ENCODE measurements at places on chromosomes 12 and 14. TPM values are rescaled to one million over a fixed set of nuclear protein-coding genes. Genes with fewer than 3 reads are reported as not detected.
A peak's percentile ranks its signal among the peaks of the same experiment; 100 is the strongest.

- no peak overlapping the region for H3K4me3 ChIP-seq
- no peak overlapping the region for H3K27ac ChIP-seq
- H3K4me1 ChIP-seq, result no peaks in the 10 kb centered on the region
Measured at GRCh38 chr12:86435053-86435452, 178.9 kb upstream of the MGAT4C start.

DNA sequence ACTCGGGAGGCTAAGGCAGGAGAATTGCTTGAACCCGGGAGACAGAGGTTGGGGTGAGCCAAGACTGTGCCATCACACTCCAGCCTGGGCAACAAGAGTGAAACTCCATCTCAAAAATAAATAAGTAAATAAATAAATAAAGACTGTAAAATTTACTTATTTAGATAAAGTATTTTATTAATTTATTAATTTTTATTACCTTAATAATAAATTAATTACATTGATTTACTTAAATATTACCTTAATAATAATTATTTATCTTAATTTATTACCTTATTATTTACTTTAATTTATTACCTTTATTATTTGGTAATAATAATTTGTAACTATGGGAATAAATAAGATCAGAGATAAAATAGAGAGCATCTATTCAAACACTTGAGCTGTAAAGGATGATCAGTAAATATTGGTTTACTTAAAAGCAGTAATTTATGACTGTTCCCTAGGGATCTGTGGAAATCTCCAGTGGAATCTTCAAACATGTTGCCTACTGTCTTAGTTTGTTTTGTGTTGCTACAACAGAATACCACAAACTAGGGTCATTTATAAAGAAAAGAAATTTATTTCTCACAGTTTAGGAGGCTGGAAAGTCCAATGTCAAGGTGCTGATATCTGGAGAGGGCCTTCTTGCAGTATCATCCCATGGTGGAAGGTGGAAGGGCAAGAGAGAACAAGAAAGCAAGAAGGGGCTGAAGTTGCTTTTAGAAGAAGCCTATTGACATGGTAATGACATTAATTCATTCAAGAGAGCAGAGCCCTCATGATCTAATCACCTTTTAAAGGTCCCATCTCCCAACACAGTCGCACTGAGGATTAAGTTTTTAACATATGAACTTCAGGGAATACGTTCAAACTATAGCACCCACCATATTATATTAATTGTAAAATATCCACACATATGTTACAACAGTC, 37.1 kb downstream of the SOCS2 start:
- peaks cover 18% of the 10 kb centered on the region for H3K27me3 ChIP-seq
- no peak for DNase-seq
- H3K36me3 ChIP-seq, result no peaks in the 10 kb centered on the region
- no peak overlapping the region for H3K4me3 ChIP-seq
- no peak overlapping the region for H3K27ac ChIP-seq

DNA sequence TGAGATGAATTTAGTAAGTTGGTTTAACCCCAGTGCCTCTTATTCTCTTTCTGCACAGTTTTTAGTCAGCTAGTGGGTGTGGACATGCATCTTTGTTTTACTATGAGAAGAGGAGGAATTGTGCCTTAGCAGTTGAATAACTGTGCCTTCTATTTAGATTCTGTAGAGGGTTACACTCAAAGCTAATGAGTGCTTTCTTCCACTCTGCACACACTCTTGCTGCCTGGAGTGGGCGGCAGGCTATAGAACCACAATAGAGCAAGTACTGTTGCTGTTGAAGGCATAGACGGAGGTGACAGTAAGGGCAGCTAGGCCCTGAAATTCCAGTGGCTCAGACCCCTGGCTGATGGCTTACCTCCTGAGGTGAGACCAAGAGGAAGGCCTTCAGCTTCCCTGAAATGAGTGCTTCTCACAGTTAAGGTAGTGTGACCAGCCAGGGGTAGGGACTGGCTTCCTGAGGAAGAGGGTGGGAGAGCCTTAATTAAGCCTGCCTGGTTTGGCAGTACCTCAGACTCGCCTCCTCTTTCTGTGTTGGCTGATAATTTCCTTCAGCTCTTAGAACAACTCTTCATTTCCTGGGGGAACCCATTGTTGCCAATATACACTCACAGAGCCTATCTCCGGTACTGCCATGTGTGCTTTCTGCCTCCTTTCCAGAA, 24.7 kb downstream of the SUSD6 start:
- no peak for DNase-seq
- peaks cover 4% of the 10 kb centered on the region for H3K36me3 ChIP-seq
- H3K27ac ChIP-seq, result peak overlapping the region; percentile 55
- H3K4me3 ChIP-seq, result no peak overlapping the region
- H3K4me1 ChIP-seq, result peaks cover 64% of the 10 kb centered on the region
- H3K27me3 ChIP-seq, result no peaks in the 10 kb centered on the region

GRCh38 chr14:44154874-44155273, 352.2 kb downstream of the FSCB start:
- H3K4me1 ChIP-seq, result no peaks in the 10 kb centered on the region
- no peaks in the 10 kb centered on the region for H3K36me3 ChIP-seq
- H3K27ac ChIP-seq, result no peak overlapping the region
- no peak for DNase-seq
- H3K4me3 ChIP-seq, result no peak overlapping the region

GRCh38 chr12:110908377-110909152, 11.8 kb downstream of the MYL2 start:
- no peak overlapping the region for H3K4me3 ChIP-seq
- no peak overlapping the region for H3K27ac ChIP-seq
- DNase-seq, result no peak
- no peaks in the 10 kb centered on the region for H3K36me3 ChIP-seq
- H3K27me3 ChIP-seq, result peaks cover 48% of the 10 kb centered on the region
- H3K4me1 ChIP-seq, result peaks cover 10% of the 10 kb centered on the region

DNA sequence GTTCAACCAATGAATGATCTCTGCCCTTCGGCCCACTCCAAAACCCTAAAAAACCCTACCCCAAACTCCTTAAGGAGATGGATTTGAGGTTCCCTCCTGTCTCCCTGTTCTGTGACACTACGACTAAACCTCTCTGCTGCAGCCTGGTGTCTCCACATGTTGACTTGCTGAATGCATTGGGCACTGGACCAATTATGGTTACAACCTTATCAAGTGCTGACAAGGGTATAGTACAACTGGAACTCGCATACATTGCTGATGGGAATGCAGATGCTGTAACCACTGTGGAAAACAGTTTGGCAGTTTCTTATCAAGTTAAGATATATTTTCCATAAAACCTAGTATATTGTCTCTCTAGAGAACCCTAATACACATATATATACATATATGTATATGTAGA, 6.3 kb upstream of the DICER1 start:
- no peak overlapping the region for H3K4me3 ChIP-seq
- H3K27ac ChIP-seq, result no peak overlapping the region
- no peaks in the 10 kb centered on the region for H3K36me3 ChIP-seq
- H3K4me1 ChIP-seq, result peaks cover 1% of the 10 kb centered on the region
- no peaks in the 10 kb centered on the region for H3K27me3 ChIP-seq
- no peak for DNase-seq

DNA sequence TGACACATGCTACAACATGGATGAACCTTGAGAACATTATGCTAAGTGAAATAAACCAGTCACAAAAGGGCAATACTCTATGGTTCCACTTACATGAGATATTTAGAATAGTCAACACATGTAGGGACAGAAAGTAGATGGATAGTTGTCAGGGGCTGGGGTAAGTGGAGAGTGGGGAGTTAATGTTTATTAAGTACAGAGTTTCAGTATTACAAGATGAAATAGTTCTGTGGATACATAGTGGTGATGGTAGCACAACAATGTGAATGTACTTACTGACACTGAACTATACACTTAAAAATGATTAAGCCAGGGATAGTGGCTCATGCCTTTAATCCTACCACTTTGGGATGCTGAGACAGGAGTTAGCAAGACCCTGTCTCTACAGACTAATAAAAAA, 8.7 kb downstream of the NUP107 start:
- no peak overlapping the region for H3K4me3 ChIP-seq
- H3K27me3 ChIP-seq, result no peaks in the 10 kb centered on the region
- H3K4me1 ChIP-seq, result no peaks in the 10 kb centered on the region
- no peak overlapping the region for H3K27ac ChIP-seq
- no peak for DNase-seq

DNA sequence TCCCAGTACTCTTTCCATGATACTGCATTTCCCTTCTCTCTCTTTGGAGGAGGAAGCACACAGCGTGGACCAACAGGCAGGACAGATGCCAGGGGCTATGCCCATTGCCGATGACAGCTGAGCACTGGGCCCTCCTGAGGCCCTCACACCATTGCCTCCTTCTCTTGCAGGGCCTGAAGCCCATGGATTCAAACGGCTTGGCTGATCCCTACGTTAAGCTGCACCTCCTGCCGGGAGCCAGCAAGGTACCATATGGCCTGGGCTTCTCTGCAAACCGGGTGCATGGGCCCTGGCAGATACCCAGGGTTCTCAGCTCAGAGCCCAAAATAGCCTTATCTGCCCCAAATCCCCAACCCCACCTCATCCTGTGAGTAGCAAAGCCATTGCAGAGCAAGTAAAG, 25.2 kb upstream of the OAS1 start:
- H3K27me3 ChIP-seq, result peaks cover 96% of the 10 kb centered on the region
- H3K4me3 ChIP-seq, result no peak overlapping the region
- no peak overlapping the region for H3K27ac ChIP-seq
- no peaks in the 10 kb centered on the region for H3K36me3 ChIP-seq
- no peaks in the 10 kb centered on the region for H3K4me1 ChIP-seq

DNA sequence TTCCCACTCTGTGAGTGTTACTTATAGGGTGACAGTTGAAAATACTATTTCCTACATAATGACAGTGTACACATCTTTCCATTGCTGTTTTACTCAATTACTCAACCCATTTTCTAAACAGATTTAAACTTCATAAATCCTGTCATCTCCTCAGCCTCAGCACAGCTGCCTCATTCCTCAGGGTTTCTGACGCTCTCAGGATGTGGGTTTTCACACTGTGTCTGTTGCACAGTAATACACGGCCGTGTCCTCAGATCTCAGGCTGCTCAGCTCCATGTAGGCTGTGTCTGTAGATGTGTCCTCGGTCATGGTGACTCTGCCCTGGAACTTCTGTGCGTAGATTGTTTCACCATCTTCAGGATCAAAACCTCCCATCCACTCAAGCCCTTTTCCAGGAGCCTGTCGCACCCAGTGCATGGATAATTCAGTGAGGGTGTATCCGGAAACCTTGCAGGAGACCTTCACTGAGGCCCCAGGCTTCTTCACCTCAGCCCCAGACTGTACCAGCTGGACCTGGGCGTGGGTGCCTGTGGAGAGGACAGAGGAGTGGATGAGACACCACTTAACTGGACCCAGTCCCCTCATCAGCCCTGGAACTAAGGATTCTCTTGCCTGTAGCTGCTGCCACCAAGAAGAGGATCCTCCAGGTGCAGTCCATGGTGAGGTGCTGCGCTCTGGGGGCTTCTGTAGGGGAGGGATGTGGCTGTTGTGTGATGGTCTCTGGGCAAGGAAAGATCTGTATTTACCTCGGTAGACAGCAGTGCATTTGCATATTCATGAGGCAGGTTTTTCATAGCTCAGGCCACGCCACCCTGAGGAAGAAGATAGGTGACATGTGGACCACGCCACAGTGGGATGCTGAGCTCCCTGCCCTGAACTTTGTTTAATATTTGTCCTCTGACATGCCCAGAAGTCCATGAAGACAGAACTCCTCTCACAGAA, 750.2 kb downstream of the TMEM121 start:
- peaks cover 72% of the 10 kb centered on the region for H3K27me3 ChIP-seq
- no peak overlapping the region for H3K4me3 ChIP-seq
- H3K4me1 ChIP-seq, result no peaks in the 10 kb centered on the region

- H3K27ac ChIP-seq, result no peak overlapping the region
- no peak overlapping the region for H3K4me3 ChIP-seq
- H3K36me3 ChIP-seq, result no peaks in the 10 kb centered on the region
- no peaks in the 10 kb centered on the region for H3K27me3 ChIP-seq
- H3K4me1 ChIP-seq, result no peaks in the 10 kb centered on the region
Measured at GRCh38 chr12:96308881-96309280, 91.4 kb downstream of the CDK17 start.

GRCh38 chr14:33855672-33856071, 95.2 kb downstream of the EGLN3 start:
- no peak for DNase-seq
- no peak overlapping the region for H3K4me3 ChIP-seq
- H3K4me1 ChIP-seq, result no peaks in the 10 kb centered on the region
- no peaks in the 10 kb centered on the region for H3K36me3 ChIP-seq
- H3K27me3 ChIP-seq, result peaks cover 34% of the 10 kb centered on the region
- H3K27ac ChIP-seq, result no peak overlapping the region

GRCh38 chr12:111222523-111222922, 146.4 kb downstream of the PHETA1 start:
- no peak overlapping the region for H3K27ac ChIP-seq
- no peak for DNase-seq
- no peak overlapping the region for H3K4me3 ChIP-seq
- H3K36me3 ChIP-seq, result no peaks in the 10 kb centered on the region
- peaks cover 88% of the 10 kb centered on the region for H3K27me3 ChIP-seq
- no peaks in the 10 kb centered on the region for H3K4me1 ChIP-seq

- no peaks in the 10 kb centered on the region for H3K27me3 ChIP-seq
- peaks cover 43% of the 10 kb centered on the region for H3K4me1 ChIP-seq
- H3K4me3 ChIP-seq, result peak overlapping the region; percentile 24
- DNase-seq, result peak; percentile 36
Measured at GRCh38 chr14:69887740-69888657, 8.8 kb downstream of the SMOC1 start.

- no peaks in the 10 kb centered on the region for H3K4me1 ChIP-seq
- peaks cover 28% of the 10 kb centered on the region for H3K27me3 ChIP-seq
- no peak overlapping the region for H3K27ac ChIP-seq
- peak; percentile 44 for DNase-seq
Measured at GRCh38 chr12:107131832-107132616, 38.7 kb upstream of the CRY1 start.

The INSM2 gene
- total RNA-seq, result not detected

The KRT8 gene
- 2,474 TPM for total RNA-seq

The RGS6 gene
- not detected for total RNA-seq

The RAD51AP1 gene
- total RNA-seq, result 42.8 TPM

The NAV3 gene
- 4.1 TPM for total RNA-seq

Data from Calu3 (cell line).